Astrocyte (in vitro differentiated cells and primary cell): ENCODE measurements at places on chromosomes 11 and 22.

DNA sequence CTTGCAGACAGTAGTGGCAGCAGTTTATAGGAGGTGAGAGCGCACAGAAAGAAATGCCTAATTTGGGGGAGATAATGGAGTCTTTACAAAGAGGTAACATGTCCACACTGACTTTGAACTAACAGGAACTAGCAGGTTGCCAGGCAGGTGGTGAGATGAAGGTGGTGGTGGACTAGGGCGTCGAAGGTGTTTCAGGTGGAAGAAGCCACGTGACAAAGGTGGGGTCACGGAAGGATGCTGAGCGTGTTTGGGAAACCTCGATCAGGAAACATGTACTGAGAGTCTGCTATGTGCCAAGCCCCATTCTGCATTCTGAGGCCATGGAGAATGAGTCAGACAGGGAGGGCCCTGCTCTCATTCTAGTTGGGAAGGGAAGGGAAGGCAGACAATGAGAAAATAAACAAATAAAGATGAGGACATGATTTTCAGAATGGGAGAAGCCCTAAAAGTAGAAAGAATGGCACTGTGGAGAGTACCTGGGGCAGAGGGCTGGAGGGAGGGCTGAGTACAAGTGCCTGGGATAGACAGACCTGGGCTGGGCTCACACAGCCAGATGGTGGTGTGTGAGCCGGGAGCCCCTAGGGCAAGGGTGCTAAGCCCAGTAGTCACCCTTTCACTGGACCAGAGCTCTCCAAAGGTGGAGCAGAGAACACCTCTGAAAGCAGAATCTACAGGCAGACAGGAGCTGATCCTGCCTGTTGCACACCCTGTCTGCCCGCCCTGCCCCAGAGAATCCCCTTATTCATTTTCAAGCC lies 16.2 kb upstream of the NNMT start:
- DNase-seq: no peak

DNA sequence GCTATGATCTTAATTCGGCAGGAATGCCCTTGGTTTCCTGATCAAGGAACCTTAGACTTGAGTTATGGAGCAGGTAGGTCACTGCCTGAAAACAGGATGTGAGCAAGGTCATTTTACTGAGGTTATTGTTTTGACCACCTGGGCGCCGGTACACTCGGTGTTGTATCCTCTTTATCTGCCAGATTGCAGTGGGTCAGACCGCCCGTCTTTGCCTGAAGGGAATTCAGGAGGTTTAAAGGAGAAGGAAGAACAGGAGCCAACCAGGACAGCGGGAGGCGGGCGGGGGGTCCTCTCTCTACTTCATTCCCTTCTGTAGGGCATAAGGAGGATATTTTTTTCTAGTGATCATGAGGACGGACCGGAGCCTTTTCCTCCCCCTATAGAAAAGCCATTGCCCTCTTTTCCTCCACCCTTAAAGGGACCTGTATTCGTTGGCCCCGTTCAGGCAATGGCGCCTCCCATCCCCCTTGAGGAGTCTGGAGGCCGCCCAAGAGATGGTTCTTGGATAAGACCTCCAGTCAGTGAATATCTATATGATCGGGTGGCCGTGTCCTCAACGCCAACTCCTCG lies 649 bp downstream of the MS4A15 start:
- no peak for DNase-seq

DNA sequence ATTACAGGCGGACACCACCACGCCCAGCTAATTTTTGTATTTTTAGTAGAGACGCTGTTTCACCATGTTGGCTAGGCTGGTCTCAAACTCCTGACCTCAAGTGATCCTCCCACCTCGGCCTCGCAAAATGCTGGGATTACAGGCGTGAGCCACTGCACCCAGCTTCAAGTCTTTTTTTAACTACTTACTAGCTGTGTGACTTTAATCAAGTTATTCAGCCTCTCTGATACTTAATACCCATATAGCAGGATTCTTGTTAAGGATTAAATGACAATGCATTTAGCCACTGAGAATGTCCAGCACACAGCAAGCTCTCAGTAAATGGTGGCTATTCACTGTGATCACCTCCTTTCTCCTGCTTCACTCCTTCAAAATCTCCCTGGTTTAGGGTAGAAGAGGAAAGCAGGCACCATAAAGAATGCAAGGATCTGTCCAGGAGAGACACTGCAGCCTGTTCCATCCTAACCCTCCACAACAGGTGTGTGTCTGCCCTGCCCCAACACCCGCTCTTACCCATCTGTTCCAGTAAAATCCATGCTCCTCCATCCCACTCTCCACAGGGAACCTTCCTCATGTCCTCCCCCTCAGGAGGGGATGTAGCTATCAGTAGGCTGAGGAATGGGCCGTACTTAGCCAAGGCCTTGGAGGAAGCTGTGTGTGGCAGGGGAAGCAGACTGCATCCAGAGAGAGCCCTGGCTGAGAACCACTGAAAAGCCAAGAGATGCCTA lies 69.3 kb downstream of the MICAL3 start:
- no peak for DNase-seq

GRCh38 chr11:129738242-129738641 lies 77.4 kb upstream of the TMEM45B start:
- no peak for DNase-seq

- peak; percentile 3 for DNase-seq
Measured at GRCh38 chr11:26677566-26677965, 44.3 kb downstream of the SLC5A12 start.

DNA sequence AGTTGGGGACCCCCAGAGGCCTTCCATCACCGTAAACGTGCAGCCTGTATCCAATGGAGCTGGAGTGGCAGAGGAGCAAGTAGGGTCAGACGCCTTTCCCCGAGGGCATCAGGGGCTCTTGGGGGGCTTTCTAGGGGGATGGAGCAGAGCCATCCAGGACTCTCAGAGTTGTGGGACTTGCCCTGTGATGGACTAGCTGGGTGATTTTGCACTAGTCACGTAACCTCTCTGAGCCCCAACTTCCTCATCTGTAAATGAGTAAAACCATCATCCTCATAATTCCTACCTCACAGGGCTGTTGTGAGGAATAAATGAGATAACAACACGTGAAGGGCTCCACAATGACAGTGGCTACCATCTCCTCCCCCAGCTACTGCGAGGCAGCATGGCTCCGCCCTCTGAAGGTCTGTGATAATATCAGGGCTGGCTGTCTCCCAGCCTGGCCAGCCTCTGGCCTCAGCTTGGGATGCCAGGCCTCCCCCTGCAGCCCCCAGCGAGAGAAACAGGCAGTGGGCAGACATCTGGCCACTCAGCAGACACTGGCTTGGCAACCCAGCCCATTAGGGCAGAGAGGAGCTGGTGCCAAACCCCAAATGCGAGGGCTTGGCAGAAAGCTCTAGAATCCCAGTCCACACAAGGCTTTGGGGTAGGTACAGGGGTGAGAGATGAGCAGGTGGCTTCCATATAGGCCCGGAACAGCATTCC lies 6.7 kb downstream of the USP2 start:
- DNase-seq: no peak

GRCh38 chr11:100855466-100856067 lies 168.5 kb downstream of the ARHGAP42 start:
- peak; percentile 53 for DNase-seq

- peak; percentile 41 for DNase-seq
Measured at GRCh38 chr11:118633979-118634378, 26.6 kb downstream of the PHLDB1 start.

GRCh38 chr22:22408731-22409696 lies 99.5 kb downstream of the ZNF280B start:
- no peak for DNase-seq

DNA sequence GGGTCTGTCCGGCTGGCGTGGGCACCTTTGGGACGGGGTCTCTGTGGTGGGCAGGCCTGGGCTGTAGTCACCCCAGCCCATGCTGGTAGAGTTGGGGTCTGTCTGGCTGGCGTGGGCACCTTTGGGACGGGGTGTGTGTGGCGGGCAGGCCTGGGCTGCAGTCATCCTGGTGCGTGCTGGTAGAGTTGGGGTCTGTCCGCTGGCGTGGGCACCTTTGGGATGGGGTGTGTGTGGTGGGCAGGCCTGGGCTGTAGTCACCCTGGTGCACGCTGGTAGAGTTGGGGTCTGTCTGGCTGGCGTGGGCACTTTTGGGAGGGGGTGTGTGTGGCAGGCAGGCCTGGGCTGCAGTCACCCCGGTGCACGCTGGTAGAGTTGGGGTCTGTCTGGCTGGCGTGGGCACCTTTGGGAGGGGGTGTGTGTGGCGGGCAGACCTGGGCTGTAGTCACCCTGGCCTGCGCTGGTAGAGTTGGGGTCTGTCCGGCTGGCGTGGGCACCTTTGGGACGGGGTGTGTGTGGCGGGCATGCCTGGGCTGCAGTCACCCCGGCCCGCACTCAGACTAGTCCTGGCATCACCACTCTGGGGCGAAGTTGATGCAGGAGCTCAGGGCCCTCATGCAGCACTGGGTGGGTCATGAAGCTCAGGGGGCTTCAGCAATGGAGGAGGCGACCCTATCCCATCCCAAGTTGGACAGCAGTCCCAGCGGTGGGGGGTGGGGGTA lies 19.3 kb downstream of the PRR33 start:
- no peak for DNase-seq

DNA sequence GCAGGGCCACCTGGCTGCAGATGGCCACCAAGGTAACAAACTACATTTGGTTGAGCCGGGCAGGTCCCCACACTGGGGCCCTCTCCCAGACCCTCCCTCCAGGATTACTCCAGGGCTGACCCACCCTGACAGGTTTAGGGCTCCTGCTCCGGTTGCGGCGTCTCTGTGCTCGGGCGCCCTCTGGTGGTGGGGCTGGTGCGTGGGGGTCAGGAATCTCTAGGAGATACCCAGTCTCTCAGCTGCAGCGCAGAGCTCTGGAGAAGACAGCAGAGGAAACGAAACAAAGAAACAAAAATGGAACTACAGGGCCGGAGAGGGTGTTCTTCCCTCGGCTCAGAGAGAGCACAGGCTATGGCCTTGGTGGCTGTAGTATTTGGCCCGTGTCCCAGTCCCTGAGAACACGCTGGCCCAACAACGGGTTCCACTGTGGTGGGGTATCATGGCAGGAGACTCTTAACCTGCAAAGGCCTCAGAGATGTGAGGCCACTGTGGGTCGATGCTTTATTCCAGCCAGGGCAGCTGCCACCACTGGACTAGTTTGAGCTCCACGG lies 2.4 kb downstream of the C11orf96 start:
- no peak for DNase-seq

GRCh38 chr22:21952586-21953571 lies at the start of gene PPM1F:
Gene PPM1F, minus strand, starts transcription at chr22:21952848. Its CDS starts 6,800 bp downstream, at chr22:21946048.
- DNase-seq: peak; percentile 20

GRCh38 chr11:12604557-12605153 lies 69.6 kb upstream of the TEAD1 start:
- no peak for DNase-seq

- DNase-seq: no peak
Measured at GRCh38 chr22:38674888-38675287, 6.9 kb upstream of the TOMM22 start.

- DNase-seq: no peak
Measured at GRCh38 chr11:46299451-46299961, 22.0 kb downstream of the CREB3L1 start.

DNA sequence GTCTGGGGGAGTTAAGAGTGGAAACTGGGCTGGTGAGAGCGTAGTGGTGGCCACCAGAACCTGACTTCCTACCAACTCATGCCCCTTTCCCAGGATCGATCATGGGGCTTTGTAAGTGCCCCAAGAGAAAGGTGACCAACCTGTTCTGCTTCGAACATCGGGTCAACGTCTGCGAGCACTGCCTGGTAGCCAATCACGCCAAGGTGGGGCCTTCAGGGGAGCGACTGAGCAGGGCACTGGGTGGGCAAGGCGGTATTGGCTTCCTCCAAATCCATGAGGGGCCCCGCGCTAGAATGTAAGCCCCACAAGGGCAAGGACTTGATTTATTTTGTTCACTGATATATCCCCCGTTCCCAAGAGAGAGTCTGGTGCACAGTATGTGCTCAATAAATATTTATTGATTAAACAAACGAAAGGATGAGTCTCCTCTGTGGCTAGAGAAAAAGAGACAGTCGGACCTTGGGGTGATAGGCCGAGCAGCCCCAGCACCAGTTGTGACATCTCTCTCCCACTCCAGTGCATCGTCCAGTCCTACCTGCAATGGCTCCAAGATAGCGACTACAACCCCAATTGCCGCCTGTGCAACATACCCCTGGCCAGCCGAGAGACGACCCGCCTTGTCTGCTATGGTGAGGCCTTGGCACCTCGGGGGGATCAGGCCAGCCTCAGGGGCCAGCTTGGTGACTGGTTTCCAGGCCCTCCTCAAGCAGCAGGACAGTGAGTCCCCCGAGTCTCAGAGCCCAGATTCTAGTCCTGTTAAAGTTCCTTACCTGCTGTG lies 765 bp downstream of the ZFPL1 start:
- no peak for DNase-seq

DNA sequence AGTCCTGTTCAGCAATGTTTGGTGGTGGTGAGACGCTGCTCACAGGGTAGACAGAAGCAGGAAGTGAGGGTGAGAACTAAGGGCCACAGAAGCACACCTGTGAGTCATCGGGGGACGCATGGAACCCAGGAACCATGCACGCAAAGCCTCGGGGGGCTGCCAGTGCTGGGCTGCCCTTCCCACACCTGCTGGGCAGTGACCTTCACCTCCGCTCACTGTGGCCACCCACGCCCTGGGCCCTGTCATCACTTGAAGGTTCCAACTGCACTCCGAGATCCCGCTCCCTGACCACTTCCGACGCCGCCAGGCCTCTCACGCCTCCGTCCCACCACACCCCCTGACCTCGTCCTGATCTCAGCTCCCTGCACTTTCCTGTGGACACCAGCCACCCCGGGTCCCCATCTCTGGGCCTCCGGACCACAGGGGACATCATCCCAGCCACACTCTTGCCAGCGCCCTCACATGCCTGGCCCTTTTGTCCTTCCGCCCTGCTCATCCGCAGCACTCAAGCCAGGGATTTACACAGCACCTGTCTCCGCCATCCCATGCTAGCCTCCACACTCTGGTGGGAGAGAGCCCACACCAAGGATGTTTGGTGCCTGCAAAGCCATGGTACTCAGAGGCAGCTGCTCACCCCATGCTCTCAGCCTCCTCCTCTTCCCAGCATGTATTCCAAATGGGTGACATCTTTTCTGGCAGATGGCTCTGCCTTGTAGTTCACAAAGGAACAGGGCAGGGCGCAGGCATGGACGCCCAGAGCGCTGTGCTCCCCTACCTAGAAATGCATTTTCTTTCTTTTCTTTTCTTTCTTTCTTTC lies 23.1 kb upstream of the ATXN10 start:
- no peak for DNase-seq

DNA sequence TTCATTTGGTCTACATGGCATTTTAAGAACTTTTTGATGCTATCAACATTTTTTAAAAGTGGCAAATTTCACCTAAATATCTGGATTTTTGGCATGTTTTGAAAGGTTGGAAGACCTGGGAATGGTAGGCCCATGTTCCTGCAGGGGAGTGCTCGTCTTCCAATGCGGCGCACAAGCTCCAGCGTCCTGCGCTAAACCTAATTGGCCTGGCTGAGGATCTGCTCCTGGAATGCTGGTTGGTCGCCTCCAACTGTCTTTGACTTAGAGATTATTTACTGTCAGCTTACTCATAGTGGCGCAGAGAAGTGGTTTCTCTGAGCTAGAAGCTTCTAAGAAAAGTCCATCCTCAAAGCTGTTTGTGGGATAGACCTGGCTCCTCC lies 626 bp upstream of the LIMK2 start:
- no peak for DNase-seq
